ENCODE measurements at places on chromosomes 1 and 21.

DNA sequence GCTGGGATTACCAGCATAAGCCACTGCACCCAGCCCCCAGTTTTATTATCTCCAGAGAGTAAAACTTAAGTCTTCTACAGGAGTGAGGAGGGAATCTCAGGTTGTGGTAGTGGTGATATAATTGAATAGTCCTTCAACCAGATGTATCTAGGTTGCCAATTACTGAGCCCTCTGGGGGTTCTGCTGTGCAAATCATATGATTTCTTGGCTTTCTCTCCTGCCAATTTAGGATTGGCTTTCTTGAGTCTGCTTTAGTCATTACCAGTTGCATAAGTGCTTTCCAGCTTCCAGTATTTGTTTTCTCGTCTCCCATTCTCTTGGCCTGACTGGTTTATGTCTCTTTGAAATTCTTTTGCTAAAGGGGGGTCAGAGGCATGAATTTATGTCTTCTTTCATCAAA is 11.1 kb downstream of the CPT2 start:
- no peak for DNase-seq

GRCh38 chr1:32398401-32398800 is 4.2 kb upstream of the BSDC1 start:
- DNase-seq: no peak

DNA sequence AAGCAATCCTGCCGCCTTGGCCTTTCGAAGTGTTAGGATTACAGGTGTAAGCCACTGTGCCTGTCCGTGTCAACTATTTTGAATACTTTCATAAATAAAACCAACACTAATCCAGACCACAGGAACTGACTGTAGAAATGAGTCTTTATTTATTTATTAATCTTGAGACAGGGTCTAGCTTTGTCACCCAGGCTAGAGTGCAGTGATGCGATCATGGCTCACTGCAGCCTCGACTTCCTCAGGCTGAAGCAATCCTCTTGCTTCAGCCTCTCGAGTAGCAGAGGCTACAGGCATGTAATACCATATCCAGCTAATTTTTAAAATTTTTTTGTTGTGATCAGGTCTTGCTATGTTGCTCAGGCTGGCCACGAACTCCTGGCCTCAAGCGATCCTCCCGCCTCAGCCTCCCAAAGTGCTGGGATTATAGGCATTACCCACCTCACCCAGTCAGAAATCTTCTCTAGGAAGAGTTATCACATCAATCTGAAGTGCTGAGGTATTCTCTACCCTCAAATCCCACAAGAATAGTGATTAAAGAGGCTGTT is 21.7 kb upstream of the CPLANE2 start:
- DNase-seq: no peak

- no peak for DNase-seq
Observed at GRCh38 chr1:155124503-155125463, 2.9 kb upstream of the EFNA1 start.

- DNase-seq: no peak
Observed at GRCh38 chr1:214566158-214567104, 15.0 kb upstream of the PTPN14 start.

GRCh38 chr1:200233393-200233792 is 176.4 kb downstream of the ZNF281 start:
- no peak for DNase-seq

DNA sequence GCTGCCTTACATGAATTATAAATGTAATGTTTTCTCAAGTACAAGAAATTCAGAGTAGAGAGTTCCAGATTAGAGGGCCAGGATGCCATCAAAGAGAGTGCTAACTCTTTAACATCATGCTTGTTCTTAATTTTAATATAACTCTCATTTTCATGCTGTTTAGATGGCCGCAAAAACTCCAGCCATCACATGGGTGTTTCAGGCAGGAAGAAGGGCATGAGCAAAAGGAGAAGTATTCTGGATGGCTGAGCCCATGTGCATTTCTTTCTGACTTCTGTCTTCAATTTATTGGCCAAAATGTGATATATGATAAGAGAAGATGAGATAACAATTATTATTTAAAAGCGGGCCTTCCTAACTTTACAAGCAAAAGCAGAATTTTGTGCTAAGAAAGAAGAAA is 1328.6 kb downstream of the MRPL39 start:
- DNase-seq: no peak

DNA sequence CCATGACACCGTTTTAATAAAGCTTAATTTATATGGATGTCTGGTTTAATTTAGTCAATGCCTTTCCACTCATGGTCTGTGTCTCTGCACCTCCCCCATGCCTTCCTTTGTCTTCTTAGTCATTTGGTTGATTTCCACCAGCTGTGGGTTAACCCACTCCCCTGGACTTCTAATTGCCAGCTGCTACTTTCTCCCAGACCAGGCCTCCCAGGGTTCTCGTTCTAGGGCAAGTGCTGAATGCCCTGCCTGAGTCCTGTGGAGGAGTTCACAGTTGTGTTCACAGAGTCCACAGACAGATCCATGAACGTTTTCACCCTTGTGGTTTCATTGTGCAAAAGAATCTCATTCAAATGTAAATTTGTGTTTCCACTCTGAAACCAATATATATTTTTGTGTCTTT is 243.4 kb downstream of the NUF2 start:
- DNase-seq: peak; percentile 12

DNA sequence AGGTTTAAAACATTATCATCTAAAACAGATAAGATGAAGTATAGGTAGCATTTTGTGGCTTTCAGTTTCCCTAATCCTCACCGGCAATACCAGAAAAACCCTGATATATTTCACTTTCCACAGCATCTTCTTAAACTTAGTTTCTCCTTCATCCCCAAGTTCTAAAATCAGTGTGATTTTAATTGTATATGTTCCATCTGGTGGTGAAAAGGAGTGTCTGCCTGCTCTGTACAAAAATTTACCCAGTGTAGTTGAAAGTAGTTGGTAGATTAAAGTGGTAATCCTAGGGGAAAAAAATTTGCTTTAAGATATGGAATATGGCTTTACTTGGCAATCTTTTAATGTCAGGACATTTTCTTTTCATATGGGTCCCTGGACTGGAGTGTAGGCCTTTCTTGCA is 74.3 kb downstream of the CEP350 start:
- DNase-seq: no peak

- no peak for DNase-seq
Observed at GRCh38 chr1:85700422-85700821, 7.8 kb downstream of the ZNHIT6 start.

DNA sequence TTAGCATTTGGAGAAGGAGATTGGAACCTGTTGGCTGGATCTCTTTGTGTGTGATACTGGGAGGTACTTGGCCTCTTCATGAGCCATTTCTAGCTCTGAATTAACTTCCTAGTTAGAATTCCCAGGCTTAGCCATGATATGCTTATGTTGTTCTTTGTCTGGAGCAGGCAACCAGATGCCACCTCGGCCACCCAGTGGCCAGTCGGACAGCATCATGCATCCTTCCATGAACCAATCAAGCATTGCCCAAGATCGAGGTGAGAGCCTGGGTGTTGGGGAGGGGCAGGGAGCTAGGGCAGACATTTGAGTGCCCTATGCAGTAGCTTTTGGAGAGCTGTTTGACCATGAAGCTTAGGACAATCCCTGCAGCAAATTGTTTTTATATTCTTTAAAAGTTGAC is 26.5 kb upstream of the PIGV start:
- DNase-seq: no peak

DNA sequence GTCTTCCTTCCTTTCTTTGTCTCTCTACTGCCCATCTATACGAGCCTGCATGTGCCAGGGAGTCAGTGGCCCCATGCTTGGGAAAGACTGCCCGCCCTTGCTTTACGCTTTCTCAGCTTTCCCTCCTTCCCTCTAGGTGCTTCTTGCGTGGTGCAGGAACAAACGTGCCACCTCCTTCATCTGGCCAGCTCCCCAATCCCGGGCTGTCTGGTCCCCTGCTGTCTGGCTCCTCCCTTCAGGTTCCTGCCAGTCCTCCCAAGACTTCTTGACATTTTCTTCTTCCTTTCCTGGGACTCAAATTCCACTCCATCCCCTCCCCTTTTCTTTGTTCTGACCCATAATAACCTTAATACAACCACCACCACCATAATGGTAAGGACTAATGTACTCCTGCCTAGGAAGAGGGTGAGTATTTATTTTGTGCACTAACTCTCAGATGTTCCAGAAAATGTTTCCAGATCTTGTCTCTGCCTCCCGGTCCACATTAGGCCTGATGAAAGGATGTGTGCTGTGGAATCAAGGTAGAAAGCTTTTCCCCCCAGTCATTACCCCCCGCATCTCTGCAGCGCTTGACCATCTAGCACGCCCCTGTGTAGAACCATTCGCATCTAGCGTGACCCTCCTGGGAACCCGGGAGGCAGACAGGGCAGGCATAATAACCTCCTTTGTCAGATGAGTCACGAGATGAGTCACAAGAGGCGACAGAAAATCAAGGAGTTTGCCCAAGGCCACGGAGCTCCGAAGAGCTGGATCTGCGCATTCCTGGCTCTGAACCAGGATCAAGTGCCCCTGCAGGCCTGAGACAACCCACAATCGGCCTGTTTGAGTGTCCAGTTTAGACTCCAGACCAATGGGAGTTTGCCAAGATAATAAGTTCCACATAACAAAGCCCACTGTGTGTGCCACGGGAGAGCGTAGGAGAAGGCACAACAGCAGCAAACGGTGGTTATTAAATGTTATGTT is 60.1 kb upstream of the NEK2 start:
- DNase-seq: no peak

DNA sequence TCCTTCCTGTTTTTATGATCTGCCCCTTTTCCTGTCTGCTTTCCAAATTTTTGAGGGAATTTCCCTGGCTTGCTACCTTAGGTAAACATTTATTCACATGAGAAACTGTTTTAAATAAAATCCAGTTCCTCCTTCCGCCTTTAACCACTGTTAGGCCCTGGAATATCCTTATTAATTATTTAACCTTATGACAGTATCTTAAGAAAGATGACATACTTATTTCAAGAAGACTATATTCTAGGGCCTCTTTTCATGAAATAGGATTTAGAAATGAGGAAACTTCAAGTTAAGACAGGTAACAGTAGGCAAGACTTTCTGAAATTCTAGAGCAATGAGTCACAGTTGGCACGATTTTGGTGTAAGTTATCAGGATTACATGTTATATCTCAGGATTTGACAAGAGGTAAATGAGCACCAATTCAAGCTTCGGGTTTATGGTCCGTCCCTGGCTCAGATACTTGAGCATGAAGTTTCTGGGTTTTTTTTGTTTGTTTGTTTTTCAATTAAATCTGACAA is 2.0 kb upstream of the TNFSF18 start:
- DNase-seq: no peak

GRCh38 chr1:157170677-157171515 is 32.7 kb upstream of the ETV3 start:
- peak; percentile 74 for DNase-seq

DNA sequence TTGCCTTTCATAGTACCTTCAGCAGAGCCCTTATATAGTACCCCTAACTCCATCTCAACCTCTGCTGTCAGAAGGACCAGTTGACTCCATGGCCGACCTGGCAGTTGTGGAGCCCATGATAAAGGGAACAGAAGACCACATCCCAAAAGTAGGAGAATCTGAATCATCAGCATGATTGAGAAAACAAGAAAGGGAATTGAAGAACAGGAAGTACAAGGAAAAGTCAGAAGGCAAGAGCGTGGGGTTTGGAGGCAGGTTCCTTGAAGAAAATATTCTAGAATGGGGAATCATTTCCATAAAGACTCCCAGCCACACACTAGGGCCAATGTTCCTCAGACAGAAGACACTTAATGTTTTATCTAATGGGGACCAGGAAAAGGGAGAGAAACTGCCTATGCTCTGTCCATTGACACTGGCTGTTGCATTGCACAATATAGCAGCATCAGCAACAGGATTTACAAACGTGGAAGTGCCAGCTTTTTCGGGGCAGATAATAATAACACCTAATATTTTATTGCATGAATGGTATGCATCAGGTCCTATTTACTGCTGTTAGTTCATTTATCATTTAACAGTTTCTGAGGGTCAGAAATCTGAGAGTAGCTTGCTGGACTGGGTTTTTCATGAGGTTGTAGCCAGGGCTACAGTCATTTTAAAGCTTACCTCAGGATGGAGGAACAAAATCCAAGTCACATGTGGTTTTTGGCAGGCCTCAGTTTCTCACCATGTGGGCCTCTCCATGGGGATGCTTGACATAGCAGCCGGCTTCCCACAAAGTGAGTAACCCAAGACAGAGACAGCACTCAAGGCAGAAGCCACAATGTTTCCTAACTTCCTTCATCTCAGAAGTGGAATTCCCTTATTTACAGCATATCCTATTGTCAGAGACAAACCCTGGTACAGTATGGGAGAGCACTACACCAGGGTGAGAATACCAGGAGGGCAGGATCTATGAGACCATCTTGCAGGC is 483.4 kb downstream of the PLPP3 start:
- no peak for DNase-seq

DNA sequence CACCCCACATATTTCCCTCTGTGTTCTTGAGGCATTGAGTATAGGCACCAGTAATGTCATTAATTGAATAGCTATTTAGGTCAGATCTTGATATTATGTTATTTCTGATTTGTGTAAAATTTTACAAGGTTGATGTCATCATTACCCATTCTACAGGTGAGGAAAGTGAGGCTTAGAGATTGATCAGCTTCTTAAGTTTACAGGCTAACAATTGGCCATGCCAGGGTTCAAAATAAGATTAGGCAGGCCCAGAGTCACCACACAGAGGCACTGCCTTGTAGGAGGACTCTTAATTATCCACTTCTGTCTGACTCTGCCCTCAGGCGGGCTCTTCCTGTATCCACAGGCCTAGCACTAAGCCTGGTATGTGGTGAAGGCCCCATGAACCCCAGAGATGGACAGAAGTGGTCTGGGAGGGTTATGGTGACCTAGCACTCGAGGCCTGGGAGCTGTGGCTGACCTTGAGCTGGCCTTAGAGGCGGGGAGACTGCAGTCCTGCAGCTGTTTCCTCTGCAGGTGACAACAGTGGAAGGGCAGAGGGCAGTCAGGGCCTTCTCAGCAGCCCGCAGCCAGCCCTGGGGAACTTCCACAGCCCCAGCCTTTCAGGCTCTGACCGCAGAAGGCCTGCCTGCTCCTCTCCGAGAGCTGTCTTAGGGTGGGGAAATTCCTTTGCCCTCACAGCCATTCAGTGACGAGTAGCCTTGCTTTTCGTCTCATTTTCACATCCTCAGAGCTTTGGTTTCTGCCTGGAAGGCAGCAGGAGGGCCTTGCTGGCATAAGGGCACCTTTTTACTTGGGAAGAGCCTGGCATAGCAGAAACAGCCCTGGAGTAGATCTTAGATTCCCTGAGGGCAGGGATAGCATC is 12.2 kb downstream of the ZDHHC18 start:
- no peak for DNase-seq

DNA sequence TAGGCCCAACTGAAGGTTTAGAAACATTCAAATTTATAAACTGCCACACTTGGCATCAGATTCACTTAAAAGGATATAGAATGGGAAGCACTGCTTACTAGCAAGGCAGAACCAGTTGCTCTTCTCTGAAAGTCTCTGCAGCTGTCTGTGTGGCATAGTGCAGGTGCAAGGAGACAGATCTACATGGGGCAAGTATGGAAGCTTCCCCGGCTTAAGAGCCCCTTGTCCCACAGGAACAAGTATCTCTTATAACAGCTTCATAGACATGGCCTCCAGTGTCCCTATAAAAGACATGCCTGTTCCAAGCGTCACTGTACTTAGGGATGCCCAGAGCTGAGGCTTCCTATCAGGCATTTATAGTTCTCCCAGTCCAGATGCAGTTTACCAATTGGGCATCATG is 26.5 kb downstream of the ZBTB8B start:
- no peak for DNase-seq

All from NCI-H1417 (cell line).